Activated effector memory CD4-positive, alpha-beta T cell treated with Interleukin-2 at 50 U/mL for 16 hours (primary cell): ENCODE measurements at places on chromosomes 12 and 14.

- DNase-seq: no peak
These were observed 164.6 kb upstream of the PARP11 start for GRCh38 chr12:4037747-4038312.

DNA sequence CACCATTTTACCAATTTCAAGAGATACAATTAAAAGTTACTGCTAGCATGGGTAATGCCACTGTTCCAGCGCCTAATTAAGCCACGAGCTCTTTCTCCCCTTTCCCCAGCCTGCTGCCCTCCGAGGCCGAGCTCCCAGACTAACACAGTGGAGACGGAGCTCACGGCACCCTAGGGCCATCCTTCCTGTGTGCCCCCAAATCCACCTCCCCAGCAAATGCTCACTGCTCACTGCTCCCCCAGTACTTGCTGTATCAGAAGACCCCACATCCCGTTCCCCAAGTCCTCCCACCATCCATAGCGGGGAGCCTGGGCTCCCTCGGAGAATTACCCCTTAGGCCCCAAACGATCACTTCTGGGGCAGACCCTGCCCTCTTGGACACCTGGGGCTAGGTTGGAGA lies 42.7 kb downstream of the SLC6A12 start:
- DNase-seq: no peak

DNA sequence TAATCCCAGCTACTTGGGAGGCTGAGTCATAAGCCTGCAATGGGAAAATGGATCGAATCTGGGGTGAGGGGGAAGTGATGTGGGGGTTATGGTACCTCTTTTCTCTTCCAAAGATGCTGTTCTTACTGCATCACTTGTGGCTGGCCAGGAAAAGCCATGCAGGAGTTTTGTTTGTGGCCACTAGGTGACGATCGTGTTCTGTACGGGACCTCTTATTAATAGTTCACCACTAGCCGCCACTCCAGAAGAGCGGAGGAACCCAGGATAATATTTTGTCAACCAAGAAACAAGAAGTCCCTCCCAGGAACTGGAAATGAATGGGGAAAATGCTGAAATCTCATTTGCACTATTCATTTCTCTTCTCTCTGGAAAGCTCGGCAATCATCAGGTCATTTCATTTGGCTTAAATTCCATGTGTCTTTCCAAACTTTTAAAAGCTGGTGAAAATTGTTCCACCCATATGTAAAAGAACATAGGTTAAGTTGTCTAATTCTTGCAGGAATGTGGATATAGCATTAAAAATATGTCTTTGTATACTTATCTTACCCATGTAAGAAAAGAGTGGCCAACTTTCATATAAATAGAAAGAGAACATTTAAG lies 8.9 kb downstream of the GPR65 start:
- no peak for DNase-seq

GRCh38 chr14:39558525-39558924 lies 126.3 kb upstream of the FBXO33 start:
- no peak for DNase-seq

DNA sequence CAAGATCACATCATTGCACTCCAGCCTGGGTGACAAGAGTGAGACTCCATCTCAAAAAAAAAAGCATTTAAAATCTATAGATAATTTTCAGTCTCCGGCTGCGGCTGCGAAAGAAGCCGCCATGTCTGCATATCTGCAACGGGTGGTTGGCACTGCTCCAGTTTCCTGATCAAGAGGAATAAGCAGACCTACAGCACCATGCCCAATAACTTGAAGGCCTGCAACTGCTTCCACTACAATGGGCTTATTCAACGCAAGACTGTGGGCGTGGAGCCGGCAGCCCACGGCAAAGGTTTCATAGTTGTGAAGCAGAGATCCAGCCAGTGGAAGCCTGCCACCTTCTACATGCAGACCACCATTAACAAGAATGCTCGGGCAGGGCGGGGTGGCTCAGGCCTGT lies 30.6 kb upstream of the EID3 start:
- DNase-seq: no peak

GRCh38 chr12:124739953-124740561 lies 123.6 kb downstream of the SCARB1 start:
- no peak for DNase-seq

DNA sequence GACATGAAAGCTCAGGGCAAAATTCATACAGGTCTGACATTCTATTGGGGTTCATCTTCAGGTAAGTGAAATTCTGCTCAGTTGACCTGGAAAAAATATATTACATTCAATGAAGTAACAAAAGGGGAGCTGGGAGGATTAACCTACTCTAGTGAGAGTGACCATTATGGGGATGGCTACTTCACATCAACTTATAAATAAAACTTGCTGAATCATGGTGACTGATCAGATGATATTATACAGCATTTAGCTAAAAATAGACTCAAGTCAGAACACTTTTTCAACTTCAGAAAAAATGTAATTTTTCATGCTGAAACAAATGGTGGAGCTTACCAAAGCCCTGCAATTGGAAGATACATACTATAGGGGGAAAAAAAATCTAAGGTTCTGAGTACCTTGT lies 800.2 kb downstream of the FSCB start:
- no peak for DNase-seq

DNA sequence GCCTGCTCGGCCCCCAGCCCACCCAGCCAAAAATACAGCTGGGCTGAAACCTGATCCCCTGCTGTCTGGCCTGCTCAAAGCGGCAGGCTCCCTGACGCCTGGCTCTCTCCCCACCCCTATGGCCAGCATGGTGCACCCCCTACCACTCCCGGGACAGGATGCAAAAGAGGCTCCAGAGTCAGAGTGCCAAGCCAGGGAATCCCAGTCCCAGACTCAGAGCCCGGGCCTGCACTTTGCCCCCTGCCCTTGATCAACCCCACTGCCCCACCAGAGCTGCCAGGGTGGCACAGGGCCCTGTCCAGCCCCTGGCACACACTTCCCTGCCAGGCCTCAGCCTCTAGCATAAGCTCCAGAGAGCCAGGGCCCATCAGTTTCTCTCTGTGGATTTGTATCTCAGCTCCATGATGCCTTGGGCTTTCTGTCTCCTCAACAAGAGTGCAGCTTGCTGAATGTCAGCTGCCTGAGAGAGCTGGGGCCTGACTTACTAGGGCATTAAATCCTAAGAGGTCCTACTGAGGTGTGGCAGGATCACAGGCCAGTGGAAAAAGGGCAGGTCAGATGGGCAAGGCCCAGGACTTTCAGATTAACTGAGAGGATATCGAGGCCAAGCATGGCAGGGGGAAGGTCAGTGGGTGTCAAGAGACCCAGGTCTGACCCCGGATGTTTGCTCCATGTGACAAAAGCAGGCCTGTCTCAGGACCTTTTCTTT lies 13.9 kb downstream of the ACVRL1 start:
- DNase-seq: no peak

DNA sequence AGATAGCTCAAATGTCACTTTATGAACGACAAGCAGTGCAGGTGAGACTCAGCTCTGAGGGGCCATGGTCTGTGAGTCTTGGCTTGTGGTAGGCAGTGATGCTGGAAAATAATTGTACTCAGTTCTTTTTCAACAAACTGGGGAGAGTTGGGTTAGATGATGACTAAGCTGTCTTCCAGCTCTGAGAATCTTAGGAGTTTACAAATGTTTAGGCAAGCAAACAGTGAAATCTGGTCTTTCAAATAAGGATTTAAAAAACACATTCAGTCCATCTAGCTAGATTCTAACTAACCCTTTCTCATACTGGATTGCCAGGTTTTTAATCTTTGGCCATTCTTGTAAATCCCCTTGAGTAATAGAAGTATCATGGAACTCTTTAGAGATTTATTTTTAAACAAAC lies 3.4 kb downstream of the PHC1 start:
- no peak for DNase-seq

GRCh38 chr12:118424884-118425283 lies 48.5 kb downstream of the SUDS3 start:
- DNase-seq: no peak

DNA sequence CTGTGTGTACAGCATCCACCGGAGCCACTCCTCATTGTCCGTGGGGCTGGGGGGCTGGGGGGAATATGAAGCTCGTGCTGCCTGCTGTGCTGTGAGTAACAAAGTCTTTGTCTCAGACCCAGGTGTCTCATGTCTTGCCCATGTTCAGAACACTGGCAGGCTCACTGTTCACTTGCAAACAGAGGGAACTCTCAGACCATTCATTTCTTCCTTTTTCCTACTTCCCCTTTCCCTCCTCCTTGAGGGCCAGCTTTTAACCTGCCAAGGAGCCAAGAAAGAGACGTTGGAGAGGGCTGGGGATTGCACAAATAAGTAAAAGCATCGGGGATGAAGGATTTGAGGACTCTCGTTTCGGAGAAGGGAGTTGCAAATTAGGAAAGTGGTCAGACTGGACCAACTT lies 21.6 kb downstream of the GPR132 start:
- no peak for DNase-seq

- no peak for DNase-seq
These were observed 392.3 kb upstream of the TMPO start for GRCh38 chr12:98123021-98123461.
